ENCODE measurements at places on chromosomes 6 and 20. TPM values are rescaled to one million over a fixed set of nuclear protein-coding genes. Genes with fewer than 3 reads are reported as not detected.

Gene COL21A1
- 79.8 TPM for total RNA-seq

DNA sequence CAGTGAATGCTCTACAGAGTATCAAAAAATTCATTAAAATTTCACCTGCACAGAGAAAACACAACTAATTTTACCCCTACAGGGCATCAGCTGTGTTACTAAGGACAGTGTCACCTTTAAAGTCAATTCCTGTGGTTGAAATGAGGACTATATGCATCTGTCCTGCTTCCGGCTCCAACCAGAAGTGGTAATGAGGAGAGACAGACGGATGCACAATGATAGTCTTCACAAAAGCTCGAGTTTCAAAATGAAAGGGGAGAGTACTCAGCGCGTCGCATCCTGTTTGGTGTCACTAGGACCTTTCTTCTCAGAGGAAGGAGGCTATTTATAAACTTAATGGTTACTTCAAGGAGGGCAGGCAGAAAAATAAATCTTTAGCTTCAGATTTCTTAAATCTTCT lies 86.5 kb downstream of the LYRM4 start:
- DNase-seq, result no peak

DNA sequence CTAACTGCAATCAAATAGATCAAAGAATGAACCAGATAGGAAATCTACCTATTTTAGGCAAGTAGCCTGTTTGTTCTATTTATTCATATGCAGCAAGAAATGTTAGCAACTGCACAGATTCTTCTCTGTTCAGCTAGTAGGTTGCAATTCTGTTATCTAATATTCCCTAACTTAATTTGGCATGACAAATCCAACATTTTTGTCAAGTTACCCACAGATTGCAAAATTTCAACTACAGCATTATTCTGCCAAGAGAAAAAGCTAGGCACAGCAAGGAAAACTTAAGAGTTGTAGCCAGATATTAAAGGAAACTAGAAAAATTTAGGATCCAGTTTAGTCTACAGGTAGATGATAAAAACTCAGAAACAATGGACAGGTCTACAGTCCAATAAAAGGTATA lies 104.4 kb upstream of the SYNCRIP start:
- DNase-seq, result no peak

DNA sequence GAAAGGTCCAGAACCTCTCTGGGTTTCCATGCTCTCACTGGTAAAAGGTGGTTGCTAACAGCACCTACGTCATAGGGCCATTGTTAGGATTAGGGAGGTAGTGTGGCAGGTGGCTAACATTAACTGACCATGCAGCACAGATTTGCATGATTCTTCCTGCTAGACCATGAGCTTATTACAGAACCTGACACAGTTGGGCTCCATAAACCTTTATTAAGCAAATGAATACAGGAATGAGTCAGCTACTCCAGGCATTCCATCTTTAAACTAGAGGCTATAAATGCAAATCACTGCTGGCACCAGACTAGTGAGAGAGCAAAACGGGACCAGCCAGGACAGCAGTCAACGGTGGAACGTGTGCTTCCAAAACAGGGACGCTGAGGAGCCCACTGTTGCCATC lies 440.1 kb downstream of the PTPRT start:
- no peak for DNase-seq

DNA sequence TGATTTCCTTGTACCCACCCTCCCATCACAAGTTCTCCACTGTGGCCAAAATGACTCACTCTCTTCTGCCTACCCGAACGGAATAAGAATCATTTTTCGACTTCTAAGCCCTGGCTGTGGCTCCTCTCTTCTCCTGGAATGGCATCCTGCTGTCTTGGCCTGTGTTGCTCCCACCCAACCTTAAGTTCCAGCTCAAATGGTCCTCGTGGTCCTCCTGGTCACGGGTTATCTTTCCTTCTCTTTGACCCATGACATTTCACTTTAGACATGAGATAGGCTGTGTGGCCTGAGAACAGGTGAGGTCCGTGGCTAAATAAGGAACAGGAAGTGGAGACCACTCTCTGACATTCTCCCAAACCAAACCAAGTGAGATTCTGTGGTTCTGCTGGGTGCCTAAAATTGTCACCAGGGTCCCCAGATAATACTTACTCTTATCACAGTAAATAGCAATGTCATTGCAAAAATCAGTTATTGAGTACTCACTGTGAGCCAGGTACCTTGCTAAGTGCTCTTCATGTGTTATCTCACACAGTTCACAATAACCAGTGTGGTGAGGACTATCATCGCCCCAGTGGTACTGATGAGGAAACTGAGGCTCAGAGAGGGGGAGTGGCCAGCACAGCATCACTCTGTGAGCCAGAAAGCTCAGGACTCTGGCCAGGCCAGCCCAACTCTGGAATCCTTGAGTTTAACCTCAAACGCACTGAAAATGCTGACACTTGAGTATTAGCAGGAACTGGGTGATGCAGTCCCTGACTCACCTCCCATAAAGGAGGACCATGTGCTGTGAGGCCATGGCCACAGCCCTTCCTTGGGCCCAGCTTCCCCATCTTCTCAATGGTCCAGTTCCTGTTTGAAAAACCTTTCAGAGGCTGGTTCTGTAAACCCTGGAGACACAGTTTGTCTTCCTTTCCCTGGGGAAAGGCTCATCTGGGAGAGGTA lies 74.8 kb upstream of the SIRPA start:
- DNase-seq, result no peak

- no peak for DNase-seq
Observed at GRCh38 chr6:108751851-108752732, 96.1 kb upstream of the ARMC2 start.

Gene RCAN2
- 1.9 TPM for total RNA-seq

DNA sequence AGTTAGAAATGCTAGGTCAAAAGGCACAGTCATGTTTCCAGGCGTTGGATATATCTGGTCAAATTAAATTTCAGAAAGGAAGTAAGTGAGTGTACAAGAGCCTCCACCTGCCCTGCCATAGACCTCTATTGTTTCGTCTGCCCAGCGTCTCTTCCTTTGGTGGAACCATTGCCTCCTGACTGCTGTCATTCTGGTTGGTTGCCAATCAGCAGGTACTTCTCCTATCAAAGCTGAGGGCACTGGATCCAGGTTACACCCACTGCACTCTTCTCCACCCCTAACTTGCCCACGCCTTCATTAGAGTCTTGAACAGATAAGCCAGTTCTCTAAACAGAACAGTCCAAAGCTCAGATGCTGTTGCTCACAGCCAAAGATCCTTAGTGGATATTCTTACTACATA lies 2.6 kb upstream of the WFDC5 start:
- no peak for DNase-seq

DNA sequence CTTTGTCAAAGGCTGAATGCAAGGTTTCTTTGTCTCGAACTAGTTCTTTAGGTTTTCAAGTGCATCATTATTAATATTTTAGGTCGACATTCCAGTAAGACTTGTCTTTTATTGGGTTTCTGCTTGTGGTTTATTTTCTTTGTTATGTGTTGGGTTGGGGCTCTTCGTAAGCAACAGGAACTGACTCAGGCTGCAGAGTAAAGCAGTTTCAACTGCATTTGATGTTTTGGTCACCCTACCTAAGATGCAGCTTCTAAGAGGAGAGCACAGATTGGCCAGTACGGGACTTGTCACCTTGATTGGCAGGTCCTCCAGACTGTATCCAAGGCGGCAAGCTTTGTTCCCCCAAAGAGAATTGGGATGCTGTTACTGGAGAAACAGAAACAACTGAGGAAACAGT lies 149.5 kb upstream of the SULF2 start:
- no peak for DNase-seq

DNA sequence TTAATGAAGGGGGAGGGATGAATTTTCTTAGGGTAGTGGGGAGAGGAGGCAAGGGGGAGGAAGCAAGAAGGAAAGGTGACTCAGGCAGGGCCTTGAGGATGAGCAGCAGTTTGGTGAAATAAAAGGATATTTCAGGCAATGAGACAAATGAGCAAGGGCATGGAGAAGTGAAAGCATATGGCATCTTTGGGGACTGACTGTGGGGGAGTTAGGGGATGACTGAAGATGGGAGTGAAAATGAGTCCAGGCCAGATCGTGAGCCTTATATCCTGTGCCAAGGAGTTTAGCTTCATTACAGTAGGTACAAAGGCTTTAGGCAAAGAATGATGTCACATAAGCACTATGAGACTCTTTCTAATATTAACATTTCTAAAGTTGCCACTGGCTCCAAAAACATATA lies 51.9 kb downstream of the ILRUN start:
- no peak for DNase-seq

Gene C6orf141
- total RNA-seq, result 7.5 TPM

DNA sequence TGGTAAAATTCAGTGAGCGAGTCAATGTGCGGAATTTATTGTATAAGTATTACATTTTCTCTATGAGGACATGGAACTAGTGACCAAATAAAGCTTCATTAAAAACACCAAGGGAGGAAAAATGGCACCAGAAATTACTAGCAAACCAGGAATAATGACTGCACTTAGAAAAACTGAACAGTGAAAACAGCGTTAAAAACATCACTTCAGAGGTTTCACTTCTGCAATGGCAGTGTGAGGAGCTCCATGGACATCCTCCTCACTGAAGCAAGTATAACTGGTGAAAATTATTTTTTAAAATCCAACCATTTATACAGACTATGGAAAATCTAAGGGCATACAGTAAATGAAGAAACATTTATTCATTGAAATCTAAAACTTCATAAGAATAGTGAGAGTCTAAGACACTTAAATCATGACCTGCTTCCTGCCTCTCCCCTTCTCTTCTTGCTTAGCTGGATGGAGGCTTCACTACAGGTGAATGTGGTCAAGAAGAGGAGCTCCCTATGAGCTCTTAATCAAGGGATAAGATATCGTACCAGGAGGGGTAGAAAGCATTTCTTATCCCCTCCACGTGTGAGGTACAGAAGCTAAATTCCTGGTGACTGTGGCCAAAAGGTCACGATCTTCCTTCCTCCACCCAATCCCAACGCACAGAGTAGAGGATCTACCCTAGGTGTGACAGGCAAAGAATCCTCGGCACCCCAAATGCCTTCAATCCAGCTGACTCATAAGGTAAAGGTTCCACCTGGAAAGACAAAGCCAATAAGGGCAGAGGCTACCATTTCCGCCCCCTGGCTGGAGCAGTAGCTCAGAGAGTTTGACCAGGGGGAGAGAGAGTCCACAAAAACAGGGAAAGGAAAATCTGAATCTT lies 12.3 kb upstream of the ASF1A start:
- no peak for DNase-seq

GRCh38 chr6:148166339-148166968 lies 176.2 kb upstream of the SASH1 start:
- DNase-seq, result peak; percentile 69

DNA sequence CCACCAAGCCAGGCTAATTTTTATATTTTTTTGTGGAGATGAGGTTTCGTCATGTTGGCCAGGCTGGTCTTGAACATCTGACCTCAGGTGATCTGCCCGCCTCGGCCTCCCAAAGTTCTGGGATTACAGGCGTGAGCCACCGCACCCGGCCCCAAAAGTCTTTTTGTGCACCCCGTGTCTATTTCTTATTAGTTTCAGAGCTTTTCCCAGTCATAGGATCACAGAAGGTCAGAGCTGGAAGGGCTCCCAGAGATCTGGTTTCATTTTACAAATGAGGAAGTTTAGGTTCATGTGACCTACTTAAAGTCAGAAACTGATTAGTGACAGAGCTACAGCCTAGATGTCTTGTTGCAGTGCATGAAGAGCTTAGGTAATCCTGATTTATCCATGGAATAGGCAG lies 1.6 kb upstream of the OGFRL1 start:
- peak; percentile 19 for DNase-seq

Gene BTN1A1
- not detected for total RNA-seq

Gene REM1
- total RNA-seq, result 2.2 TPM

Data from skin of body (tissue), 3 donors.